ENCODE measurements at places on chromosomes 16 and 17.

DNA sequence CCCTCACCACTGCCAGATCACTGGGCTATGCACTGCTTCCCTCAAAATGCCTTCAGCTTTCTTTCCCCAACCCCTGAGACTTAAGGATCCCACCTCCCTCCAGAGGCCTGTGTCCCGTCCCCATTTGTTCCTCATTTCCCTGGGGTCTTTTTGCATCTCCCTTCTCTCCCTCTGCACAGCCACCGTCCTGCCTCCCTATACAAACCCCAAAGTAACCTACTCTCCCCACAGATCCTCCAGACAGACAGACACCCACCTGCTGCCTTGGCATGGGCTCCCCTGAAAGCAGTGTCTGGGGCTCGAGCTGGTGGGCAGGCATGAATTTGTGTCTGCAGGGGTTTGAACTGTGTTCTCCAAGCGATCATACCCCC, 69.4 kb upstream of the TNRC6C start:
- DNase-seq, result no peak

DNA sequence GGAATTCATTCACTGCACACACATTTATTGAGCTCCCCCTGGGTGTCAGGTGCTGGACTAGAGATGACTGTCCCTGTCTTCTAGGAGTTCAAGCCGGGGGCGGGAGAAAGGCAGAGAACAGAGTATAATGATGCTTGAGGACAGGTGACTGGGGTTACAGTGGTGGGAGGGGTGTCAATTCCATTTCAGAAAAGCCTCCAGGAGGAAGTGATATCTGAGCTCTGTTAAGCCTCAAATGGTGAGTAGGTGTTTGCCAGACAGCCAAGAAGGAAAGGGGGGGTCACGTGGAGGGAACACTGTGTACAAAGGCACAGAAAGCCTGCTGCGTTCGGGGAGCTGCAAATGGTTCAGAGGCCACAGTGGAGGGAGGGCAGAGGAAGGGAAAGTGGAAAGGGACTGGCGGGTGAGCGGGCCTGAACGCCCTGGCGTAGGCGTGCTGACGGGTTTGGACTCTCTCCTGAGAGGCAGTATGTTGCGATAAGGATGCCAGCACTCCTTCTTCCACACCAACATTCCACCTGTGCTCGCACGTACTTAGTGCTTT, 9.7 kb upstream of the NXPH3 start:
- peak; percentile 82 for DNase-seq

DNA sequence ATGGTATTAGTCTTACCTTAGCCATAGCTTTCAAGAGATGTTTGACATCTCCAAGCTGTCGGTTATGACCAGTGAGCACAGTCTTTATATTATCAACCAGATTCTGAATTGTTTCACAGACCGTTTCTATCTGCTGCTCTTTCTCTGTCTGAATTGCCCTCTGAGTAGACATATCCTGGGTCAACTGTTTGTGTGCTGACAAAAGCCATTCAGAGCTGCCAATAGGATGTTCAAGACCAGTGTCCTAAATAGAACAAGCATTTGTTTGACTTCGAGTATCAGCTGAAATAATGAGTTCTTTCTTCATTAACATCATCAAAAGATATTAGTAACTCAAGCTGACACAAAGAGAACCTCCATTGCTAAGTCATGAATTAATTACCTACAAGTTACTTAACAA, 14.9 kb upstream of the ARL6IP1 start:
- no peak for DNase-seq

DNA sequence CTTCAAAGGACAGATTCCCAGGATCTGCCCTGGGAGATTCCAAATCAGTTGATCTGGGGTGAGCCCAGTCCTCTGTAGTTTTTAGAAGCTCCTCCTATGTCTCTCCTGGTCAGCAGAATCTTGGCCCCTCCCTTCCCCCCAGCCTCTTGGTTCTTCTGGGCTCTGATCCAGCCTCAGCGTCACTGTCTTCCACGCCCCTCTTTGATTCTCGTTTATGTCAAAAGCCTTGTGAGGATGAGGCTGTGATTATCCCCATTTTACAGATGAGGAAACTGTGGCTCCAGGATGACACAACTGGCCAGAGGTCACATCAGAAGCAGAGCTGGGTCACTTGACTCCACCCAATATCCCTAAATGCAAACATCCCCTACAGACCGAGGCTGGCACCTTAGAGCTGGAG, 840 bp upstream of the CDH5 start:
- no peak for DNase-seq

DNA sequence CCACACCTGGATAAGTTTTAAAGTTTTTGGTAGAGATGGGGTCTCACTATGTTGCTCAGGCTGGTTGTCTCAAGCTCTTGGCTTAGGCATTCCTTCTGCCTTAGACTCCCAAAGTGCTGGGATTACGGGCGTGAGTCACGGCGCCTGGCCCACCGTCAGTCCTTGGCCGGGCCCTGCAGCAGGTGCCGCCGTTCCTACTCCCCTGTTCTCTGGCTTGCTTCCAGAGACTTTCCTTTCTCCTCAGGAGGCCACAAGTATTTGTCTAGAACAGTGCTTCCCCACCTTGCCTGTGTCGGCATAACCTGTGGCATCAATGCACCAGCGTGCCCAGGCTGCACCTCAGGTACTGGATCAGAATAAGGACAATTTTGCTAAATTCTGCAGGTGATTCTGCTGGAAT, 3.0 kb upstream of the MGAT5B start:
- DNase-seq, result no peak

DNA sequence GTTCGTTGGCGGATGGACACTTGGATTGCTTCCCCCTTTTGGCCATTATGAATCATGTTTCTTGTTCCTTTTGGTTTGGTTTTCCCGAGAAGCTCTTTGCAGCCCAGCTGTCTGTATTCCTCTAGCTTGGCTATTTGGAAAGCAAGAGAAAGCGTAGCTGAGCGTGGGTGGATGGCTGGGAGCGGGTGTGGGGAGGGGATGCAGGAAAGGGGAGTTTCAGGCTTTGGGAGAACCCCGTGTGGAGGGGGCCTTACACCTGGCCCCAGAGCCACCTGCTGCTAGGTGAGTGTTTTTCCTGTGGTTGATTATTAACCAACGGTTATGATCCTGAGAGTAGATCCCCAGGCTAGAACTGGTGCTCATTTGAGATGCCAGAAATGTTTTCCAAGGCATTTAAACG, 103.7 kb downstream of the RAP1GAP2 start:
- DNase-seq, result no peak

DNA sequence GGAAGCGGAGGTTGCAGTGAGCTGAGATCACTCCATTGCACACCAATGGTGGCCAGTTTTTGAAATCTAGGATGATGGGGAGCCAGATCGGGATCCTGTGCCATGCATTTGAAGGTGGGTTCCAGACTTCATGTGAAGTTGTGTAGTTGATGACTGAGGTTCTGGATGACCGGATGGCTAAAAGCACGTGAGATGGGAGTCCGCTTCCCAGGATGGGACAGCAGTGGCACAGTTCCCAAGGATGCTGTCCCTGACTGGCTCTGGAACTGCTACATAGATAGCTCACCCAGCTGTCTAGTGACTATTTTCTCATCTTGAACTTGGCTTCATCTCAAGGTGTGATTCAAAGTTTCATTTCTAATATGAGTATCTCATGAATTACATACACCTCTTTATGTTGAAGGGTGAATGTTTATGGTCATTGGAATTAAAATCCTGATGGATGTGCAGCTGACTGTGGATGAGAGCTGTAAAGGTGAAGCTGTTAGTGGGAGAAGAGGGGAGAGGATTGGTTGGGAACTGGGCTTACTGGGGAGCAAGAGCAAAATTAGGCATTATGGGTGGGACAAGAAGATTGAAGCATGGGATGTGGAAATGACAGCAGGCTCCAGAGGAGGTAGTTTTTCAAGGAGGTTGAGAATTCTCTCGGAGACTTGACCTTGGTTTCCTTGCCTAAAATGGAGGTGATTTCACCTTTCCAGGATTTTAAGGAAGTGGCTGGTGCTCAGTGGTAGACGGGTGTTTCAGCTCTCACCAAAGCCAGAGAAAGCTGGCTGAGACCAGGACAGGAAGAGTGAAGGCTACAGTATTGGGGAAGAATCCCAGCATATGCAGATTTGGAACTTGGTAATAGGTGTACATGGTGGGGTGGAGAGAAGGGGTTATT, 8.2 kb downstream of the TUFM start:
- no peak for DNase-seq

DNA sequence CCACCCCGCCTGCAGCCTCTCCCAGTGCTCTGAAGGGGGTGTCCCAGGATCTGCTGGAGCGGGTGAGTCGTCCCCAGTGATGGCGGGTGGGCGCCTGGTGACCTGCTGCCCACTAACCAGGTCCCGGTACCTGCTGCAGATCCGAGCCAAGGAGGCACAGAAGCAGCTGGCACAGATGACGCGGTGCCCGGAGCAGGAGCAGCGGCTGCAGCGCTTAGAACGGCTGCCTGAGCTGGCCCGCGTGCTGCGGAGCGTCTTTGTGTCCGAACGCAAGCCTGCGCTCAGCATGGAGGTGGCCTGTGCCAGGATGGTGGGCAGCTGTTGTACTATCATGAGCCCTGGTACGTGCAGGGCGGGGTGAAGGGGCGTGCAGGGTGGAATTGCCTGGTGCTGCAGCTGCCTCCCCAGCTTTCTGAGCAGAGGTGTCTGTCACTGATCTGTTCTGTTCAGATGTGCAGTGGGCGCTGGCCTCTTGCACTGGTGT, 3.6 kb downstream of the CDT1 start:
- DNase-seq, result no peak

GRCh38 chr16:17348042-17348783, 122.5 kb downstream of the XYLT1 start:
- DNase-seq, result no peak

- no peak for DNase-seq
Measured at GRCh38 chr16:21663889-21664647, at the start of gene OTOA. OTOA (plus strand) TSS chr16:21663968; CDS start chr16:21678515, 14,547 bp downstream.

- DNase-seq, result no peak
Measured at GRCh38 chr16:28193530-28194423, 18.0 kb downstream of the XPO6 start.

DNA sequence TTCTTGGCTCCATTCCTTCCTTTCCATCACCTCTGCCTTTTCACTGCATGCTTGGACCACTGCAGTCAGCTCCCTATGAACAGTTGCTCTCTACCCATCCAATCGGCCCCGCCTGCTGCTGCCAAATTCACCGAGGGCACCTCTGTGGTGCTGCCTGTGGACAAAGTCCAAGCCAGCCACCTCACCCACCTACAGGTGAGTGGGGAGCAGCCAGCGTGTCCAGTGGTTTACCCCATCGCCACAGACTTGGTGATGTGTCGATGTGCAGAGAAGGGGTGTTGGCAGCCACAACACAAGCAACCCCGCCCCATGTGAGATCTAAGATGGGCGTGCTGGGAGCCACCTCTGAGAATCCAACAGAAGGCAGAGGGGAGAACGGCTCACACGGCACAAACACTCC, 43.7 kb upstream of the STH start:
- DNase-seq, result no peak

GRCh38 chr17:49063652-49064051, 66.5 kb downstream of the IGF2BP1 start:
- no peak for DNase-seq

DNA sequence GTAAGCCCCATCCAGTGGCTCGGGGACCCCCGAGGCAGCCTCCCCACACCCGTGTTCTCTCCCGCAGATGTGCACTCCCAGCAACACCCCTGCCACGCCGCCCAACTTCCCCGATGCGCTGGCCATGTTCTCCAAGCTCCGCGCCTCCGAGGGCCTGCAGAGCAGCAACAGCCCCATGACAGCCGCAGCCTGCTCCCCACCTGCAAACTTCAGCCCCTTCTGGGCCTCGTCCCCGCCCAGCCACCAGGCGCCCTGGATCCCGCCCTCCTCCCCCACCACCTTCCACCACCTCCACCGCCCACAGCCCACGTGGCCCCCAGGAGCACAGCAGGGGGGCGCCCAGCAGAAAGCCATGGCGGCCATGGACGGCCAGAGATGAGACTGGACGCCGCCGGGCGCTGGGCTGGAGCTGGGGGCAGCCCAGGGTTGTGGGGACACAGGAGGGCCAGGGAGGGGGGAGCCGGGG, 5.0 kb downstream of the UBALD2 start:
- DNase-seq, result no peak

GRCh38 chr17:79154446-79154845, 79.8 kb downstream of the ENGASE start:
- peak; percentile 36 for DNase-seq

GRCh38 chr17:76142039-76142584, 1.1 kb upstream of the FOXJ1 start:
- DNase-seq, result no peak

GRCh38 chr17:37488009-37488604, 1.6 kb upstream of the DUSP14 start:
- DNase-seq, result peak; percentile 91

DNA sequence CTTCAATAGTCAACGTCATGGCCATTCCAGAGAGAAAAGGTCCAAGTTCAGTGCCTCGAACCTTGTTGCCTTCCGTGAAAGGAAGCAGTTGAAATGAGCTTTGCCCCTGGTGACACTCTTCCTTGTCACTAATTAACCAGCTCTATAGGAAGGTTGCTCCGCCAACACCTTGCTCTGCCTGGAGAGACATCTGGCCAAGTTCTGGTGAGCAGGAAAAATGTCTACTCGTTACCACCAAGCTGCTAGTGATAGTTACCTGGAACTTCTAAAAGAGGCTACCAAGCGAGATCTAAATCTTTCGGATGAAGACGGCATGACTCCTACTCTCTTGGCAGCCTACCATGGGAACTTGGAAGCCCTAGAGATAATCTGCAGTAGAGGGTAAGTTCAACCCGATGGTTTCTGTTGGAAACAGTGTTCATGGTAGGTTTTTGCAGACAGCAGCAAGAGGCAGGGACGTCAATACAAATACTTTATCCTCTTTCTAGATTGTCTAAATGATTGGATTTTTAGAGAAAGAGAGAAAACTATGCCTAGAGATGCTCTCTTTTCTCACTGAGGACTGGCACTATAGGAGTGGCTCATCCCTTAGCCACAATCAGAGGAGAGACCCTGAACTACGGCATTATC, at the start of gene ANKS4B:
TSS of gene ANKS4B (plus strand) at position 179 of the 630 bp plus-strand sequence. CDS start at position 218, 39 bp downstream.
- DNase-seq, result no peak

GRCh38 chr17:20189979-20190378, 180.8 kb downstream of the SPECC1 start:
- no peak for DNase-seq

DNA sequence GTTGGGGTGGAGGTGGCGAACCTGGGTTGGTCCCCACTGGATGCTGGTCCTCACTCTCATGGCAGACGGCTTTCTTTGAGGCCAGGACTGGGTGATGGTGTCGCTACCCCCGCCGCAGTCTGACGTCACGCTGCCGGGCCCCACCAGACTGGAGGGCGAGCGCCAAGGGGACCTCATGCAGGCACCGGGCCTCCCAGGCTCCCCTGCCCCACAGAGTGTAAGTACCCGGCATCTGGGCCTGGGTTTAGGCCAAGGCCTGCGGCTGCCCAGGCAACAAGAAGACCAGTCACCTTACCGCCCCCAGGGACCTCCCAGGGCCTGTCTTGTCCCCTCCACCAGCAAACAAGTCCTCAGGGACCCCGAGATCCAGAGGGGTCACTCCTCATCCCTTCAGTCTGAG, 17.7 kb downstream of the FOXN1 start:
- no peak for DNase-seq

- DNase-seq, result no peak
Measured at GRCh38 chr16:83835586-83836566, 28.1 kb downstream of the HSBP1 start.
